Daoy (cell line): ENCODE measurements at places on chromosomes 1 and 21.

- peak; percentile 21 for DNase-seq
Measured at GRCh38 chr1:54069791-54070170, 16.4 kb downstream of the TCEANC2 start.

DNA sequence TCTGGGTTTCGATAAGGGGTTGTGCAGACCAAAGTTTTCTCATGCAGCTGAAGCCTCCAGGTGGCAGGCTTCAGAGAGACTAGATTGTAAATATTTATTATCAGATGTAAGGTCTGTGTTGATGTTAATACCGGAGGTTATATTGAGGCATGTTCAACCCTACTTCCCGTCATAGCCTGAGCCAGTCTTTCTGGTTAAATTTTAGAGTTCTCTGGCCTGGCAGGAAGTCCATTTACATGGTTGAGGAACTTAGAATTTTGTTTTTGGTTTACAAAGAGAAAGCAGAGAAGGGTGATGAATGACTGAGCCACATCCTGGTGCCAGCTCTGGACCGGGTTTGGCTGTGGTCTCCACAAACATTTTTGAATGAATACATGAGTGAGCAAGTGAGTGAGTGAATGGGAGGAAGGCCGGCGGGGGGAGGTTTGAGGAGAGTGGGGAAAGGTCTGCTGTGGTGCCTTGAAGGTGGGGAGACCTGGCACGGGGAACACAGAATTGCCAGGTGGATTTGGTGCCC is 218.5 kb downstream of the DISC1 start:
- peak; percentile 27 for DNase-seq

DNA sequence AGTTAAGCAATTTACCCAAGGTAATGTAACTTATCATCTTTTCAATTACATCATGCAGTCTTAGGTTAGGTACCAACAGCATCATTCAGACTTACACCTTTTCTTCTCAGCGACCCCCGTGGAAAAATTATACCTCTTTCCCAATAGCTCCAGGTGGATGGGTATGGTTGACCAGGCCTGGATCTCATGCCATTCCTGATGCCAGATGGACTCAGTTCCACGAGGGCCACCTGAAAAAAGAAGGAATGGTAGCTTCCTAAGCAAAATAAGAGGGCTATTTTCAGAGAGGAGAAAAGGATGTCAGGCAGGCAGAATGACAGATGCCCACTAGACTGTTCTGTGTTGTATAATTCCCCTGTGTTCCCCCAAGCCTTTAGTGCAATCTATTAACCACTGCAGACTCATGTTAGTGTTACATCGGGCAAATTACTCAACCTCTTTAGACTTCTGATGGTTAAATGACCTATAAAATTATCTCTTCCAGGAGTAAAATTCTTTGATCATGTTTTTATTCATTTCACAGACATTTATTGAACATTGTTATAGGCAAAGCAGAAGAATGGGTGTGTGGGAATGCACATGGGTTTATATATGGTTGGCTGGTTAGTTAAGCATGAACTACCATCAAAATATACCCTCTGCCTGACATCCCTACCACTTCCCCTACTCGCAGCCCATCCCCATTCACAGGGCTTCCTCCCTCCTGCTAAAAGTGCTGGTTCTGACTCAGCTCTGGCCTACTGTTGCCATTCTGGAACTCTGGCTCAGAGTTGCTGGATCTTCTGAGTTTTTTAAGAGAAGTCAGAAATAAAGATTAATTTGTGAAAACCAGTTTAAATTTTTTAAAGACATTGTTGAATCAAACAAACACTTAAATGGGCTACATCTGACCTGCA is 10.6 kb upstream of the MYSM1 start:
- DNase-seq: peak; percentile 19

DNA sequence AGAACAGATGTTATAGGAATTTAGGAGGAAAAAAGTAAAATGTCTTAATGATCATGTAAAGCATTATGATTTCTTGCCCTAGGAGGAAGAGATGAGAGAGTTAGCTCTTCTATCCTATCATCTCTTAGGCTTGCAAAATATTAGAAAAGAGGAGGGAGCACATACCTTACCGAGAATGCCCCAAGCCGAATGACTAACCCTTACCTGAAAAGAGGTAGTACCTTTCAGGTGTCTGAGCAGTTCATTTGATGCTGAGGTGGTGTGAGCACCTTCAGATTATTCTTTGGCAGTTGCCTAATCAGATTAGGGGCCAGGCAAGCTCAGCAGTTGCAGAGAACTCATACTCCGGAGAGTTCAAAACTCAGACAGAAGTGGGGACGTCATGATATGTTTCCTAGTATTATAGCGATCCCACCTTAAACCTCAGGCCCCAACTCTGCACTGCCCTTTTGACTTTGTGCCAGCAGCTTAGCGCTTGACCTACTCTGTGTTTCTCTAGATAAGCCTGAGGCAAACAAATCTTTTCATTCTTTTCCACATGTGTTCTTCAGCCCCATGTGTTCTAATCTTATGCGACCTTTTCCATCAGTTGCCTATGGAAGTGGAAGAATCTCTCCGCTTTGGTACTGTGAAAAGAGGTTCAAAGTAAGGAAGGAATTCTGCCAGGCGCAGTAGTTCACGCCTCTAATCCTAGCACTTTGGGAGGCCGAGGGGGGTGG is 52.5 kb downstream of the ATP2B4 start:
- DNase-seq: no peak

- no peak for DNase-seq
Measured at GRCh38 chr1:60746278-60746791, 336.0 kb upstream of the NFIA start.

GRCh38 chr1:204320382-204320804 is 39.3 kb downstream of the PLEKHA6 start:
- DNase-seq: peak; percentile 71

DNA sequence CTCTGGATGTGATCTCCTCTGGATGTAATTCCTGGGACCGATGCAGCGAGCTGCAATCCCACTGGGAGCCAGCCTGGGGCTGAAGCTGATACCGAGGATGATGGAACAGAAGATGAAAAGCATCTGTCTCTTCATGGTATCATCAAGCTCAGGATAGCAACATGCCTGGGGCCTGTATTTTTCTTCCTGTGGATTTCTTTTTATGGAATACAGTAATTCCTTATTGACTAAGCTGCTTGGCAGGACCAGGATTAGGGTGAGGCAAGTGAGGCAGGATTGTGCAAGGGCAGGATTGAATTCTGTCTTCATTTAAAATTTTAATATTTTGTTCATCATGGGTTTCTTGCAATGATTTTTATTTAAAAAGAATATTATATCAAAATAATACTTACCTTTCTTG is 86.6 kb downstream of the SLC25A24 start:
- no peak for DNase-seq

GRCh38 chr1:25707280-25708016 is 90.9 kb downstream of the MAN1C1 start:
- DNase-seq: peak; percentile 71

- DNase-seq: no peak
Measured at GRCh38 chr1:187744665-187745064, 915.9 kb downstream of the PLA2G4A start.

- DNase-seq: no peak
Measured at GRCh38 chr1:92310185-92310597, 11.3 kb downstream of the RPAP2 start.

DNA sequence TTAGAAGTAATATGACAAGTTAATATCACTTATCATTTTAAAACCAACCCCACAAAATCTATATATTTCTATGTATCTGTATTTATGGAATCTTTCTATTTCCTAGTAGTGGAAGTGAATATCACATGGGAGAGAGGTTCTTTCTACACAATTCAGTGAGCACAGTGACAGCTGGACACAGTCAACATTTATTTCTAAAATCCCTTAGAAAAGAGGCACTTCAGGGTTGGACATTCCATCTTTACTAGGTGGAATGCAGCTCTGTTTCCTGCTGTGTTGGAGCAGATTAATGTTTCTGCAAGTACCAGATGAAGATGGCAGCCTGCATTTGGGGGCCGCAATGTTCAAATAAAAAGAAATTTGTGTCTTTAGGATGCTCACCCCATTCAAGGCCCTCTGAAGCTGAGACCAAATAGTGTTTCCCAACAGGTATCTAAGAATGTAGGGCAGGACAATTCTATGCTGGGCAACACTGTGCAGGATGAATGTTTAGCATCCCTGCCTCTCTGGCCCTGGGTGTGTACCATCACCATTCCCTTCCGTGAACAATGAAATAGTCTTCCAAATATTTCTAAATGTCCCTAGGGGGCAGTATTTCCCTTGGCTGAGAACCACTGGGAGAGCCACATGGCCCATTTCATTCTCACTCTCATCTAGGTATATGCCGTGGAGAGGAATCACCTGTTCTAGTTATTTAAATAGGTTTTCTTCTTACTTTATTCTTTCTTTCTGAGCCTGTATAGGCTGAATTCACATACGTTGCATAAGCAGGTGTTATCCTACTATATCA is 394.8 kb downstream of the PRDM2 start:
- DNase-seq: peak; percentile 23

- no peak for DNase-seq
Measured at GRCh38 chr1:105073660-105074059, 1324.0 kb downstream of the AMY1C start.

- DNase-seq: no peak
Measured at GRCh38 chr1:232877365-232878028, 72.3 kb downstream of the MAP10 start.

DNA sequence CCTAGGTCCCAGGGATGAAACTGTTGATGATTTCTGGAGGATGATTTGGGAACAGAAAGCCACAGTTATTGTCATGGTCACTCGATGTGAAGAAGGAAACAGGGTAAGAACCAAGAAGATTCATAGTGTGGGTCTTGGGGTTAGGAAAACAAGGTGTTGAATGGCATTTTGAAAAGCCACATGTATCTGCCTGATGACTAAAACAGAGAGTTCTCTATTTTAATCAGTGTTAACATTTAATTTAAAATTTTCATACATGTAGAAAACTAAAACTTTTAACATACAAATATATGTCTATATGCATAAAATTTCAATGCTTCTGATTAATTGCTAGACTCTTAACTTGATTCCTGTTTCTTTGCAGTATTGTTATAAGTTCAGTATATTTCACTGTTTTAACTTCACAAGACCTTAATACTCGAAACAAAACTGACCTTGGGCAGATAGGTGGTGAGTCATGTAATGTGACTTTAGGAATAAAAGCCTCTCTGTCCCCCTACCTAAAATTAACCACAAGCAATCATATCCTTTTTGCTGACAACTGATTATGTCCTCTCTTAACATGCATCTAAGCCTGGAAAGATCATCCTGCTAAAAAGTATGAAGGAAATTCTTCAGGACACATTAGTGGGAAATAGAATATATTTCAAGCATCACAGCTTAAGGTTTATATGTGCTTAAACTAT is 95.6 kb downstream of the PTPRC start:
- DNase-seq: no peak

DNA sequence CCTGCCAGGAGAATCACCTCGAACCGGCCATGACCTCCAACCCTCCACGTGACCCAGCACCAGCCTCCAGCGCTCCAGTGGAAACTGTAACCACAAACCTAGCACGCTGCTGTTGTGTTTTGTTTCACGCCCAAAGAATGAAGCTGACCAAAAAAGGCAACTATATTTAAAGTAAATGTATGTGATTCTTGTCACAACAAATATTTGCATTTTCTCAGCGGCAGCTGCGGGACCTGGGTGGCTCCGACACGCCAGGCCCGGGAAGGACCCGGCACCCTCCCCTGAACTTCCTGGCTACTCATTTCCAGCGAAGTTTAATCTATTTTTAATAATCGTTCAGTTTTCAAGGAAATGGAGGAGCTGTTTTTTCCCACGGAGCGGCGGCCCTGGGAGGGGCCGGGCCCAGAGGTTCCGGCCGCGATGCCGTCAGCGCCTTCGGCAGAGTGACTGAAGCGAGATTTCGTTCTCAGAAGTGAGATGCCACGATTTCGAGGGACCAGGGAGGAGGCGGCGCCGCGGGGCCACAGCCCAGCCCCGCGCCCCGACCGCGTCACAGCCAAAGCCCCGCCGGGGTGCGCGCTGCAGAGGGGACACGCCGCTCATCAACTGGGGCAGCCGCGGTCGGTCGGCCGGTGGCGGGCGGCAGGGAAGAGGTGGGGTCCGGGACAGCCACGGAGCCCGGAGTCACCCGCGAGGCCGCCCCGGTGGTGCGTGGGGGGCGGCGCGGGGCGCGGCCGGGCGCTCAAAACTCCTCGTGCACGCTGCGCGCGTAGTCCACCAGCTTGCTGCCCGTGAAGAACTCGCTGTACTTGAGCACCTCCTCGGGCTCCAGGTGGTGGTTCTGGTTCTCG is 3.0 kb upstream of the TNFRSF4 start:
- DNase-seq: no peak

- DNase-seq: no peak
Measured at GRCh38 chr1:165674599-165674998, 23.8 kb downstream of the ALDH9A1 start.

DNA sequence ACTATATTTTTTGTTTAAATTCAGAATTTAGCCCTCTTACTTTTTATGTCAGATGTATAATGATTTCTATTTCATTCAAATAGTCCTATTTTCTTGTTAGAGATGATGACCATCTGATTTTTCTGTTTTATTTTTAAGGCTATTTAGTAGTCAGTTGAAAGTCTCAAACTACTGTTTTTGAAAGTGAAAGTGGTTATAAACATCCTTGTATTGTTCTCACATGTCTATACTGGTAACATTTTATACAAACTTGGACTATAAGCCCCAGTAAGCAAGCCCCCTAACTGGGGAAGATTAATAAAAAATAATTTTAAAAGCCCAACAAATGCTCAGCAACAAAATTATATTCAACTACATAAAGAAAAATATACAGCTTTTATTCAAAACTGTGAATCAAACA is 271.3 kb upstream of the RGS18 start:
- DNase-seq: no peak

DNA sequence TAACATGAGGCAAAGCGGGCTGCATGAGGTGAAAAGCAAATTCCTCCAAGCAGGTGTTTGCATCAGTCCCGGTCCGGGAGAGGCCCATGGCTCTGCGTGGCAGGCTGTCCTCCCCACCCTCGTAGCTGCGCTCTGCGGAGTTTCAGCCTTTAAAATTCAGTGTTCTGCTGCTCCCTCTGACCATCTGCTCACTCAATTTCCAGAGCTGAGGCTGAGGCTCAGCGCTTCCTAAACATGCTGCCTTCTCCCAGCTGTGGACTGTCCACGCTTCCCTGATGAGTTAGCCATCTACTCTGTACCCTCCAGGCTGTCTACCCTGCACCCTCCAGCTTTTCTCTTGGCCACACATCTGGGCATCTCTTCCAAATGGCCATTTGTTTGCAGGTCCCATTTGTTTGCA is 87.7 kb downstream of the KCNJ6 start:
- DNase-seq: no peak

GRCh38 chr1:44413740-44414139 is 8.7 kb downstream of the RNF220 start:
- no peak for DNase-seq

GRCh38 chr1:94953746-94954145 is 26.8 kb upstream of the CNN3 start:
- no peak for DNase-seq

DNA sequence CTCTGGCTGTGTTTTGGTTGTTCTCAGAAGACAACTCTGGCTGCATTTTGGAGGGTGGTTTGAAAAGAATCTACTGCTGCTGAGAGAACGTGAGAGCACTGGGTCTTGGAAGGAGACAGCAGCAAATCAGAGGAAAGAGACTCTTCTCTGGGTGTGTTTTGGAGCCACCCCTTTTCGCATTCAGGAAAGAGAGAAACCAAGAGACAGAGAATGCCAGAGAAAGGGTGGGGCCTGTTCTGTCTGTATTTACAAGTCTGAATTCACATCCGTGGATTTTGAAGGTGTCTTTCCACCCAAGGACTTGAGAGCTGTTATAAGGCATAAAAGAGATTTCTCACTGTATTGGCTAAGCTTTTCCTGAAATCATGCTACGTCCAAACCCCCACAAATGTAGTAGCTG is 187.2 kb downstream of the C1orf94 start:
- no peak for DNase-seq
